Activated CD8-positive, alpha-beta T cell treated with anti-CD3 and anti-CD28 coated beads, Interleukin-2, amount 10 ng/mL, durations not matched to agents 7 days and 5 days (primary cell): ENCODE measurements at places on chromosomes 6 and 20. TPM values are rescaled to one million over a fixed set of nuclear protein-coding genes. Genes with fewer than 3 reads are reported as not detected.

The RAET1G gene
- total RNA-seq: not detected

DNA sequence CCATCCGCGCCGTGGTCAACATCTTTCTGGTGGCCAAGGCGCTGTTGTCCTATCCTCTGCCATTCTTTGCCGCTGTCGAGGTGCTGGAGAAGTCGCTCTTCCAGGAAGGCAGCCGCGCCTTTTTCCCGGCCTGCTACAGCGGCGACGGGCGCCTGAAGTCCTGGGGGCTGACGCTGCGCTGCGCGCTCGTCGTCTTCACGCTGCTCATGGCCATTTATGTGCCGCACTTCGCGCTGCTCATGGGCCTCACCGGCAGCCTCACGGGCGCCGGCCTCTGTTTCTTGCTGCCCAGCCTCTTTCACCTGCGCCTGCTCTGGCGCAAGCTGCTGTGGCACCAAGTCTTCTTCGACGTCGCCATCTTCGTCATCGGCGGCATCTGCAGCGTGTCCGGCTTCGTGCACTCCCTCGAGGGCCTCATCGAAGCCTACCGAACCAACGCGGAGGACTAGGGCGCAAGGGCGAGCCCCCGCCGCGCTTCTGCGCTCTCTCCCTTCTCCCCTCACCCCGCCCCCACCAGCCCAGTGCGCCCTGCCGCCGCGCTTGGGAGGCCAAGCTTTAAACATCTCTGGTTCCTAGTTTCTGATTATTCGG is 4.0 kb downstream of the SLC32A1 start:
- H3K27ac ChIP-seq: peak overlapping the region; percentile 69
- peak overlapping the region; percentile 47 for H3K4me3 ChIP-seq
- DNase-seq: no peak
- H3K27me3 ChIP-seq: peaks cover 91% of the 10 kb centered on the region
- H3K4me1 ChIP-seq: peaks cover 55% of the 10 kb centered on the region
- H3K36me3 ChIP-seq: peaks cover 23% of the 10 kb centered on the region

DNA sequence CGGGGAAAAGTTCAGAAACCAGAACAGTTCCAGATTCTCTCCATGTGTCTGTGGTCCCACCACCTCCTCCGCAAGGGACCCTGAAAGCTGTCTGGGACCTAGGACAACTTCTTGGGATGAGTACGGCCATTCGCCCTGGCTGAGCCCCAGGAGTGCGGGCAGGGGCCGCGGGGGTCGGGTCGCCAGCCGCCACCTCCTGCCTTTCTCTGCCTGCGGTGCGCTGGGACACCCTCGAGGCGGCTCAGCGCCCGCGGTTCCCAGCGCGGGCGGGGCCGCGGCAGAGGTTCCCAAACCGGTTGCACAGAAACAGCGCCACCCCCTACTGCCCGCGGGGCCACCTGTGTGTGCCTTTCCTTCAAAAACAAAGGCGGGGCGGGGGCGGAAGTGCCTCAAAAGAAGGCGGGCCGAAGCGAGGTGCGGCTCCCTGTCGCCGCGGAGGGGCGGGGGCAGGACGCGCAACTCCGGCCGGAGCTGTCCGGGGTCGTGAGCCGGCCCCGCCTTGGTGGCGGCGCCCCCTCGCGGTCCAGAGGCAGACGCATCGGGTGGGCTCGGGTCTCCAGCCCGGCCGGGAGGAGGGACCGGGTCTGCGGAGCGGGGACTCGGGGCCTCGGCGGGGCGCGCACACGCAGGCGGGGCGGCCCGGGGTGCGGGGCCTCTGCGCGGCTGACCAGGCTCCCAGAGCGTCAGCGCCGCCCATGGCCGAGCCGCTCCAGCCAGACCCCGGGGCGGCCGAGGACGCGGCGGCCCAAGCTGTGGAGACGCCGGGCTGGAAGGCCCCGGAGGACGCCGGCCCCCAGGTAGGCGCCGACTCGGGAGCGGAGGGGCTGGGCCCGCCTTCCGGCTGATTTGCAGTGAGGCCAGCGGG is at the start of gene HEBP2:
TSS of gene HEBP2 (plus strand) at position 423 of the 865 bp plus-strand sequence. CDS start at position 696, 273 bp downstream.
- peak within 1 kb of the TSS; percentile 79 for H3K27ac ChIP-seq
- H3K4me3 ChIP-seq: peak within 1 kb of the TSS; percentile 84
- H3K27me3 ChIP-seq: peaks cover 8% of the 10 kb centered on the region
- peaks cover 30% of the 10 kb centered on the region for H3K36me3 ChIP-seq

DNA sequence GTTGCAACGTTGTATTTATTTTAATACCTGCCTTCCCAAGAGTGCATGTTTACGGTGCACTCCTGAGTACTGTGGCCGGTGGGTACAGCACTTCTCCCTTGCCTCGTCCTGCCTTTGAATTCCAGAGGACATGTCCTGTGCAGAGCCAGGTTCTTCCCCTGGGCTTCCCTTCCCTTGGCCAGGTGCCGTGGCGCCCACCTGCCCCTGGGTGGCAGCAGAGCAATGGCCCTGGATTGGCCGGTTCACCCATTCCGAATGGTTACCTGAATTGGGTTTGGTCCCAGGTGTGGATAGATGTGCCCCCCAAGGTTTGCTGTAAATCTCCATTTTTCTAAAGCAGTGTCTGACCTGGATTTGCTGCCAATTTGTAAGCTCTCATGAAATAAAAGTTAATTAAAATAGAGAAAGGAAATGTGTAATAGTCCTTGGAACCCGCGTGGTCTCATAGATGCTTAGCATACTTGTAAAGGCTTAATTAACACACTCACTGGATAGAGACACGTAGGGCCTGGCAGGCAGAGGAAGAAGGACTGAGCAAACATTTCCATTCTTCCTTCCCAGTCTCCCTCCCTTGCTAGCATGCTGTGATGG is 40.6 kb downstream of the DTD1 start:
- H3K4me3 ChIP-seq: no peak overlapping the region
- no peak overlapping the region for H3K27ac ChIP-seq
- H3K27me3 ChIP-seq: no peaks in the 10 kb centered on the region
- no peaks in the 10 kb centered on the region for H3K4me1 ChIP-seq

GRCh38 chr6:134634966-134635365 is 314.9 kb downstream of the ALDH8A1 start:
- no peak for DNase-seq
- H3K36me3 ChIP-seq: peaks cover 3% of the 10 kb centered on the region
- H3K4me1 ChIP-seq: peaks cover 20% of the 10 kb centered on the region
- no peak overlapping the region for H3K27ac ChIP-seq
- peaks cover 14% of the 10 kb centered on the region for H3K27me3 ChIP-seq
- no peak overlapping the region for H3K4me3 ChIP-seq

DNA sequence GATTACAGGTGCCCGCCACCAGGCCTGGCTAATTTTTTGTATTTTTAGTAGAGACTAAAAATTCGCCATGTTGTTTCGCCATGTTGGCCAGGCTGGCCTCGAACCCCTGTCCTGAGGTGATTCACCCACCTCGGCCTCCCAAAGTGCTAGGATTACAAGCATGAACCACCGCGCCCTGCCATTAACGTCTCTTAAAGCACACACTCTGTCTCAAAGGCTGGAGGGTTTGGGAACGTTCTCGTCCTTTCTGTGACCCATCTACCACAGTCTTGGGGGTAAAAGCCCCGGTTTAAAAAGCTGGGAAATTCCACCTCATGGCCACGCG is 57.8 kb upstream of the ARID1B start:
- H3K4me1 ChIP-seq: peaks cover 9% of the 10 kb centered on the region
- no peak overlapping the region for H3K27ac ChIP-seq
- H3K36me3 ChIP-seq: no peaks in the 10 kb centered on the region
- H3K4me3 ChIP-seq: peak overlapping the region; percentile 70
- DNase-seq: no peak
- peaks cover 10% of the 10 kb centered on the region for H3K27me3 ChIP-seq

The SASH1 gene
- not detected for total RNA-seq

The EMILIN3 gene
- not detected for total RNA-seq

- no peak overlapping the region for H3K27ac ChIP-seq
- H3K27me3 ChIP-seq: no peaks in the 10 kb centered on the region
- no peaks in the 10 kb centered on the region for H3K4me1 ChIP-seq
- no peaks in the 10 kb centered on the region for H3K36me3 ChIP-seq
- DNase-seq: no peak
- no peak overlapping the region for H3K4me3 ChIP-seq
These were observed 80.5 kb downstream of the PRSS35 start for GRCh38 chr6:83592770-83593394.

- H3K27me3 ChIP-seq: no peaks in the 10 kb centered on the region
- no peak overlapping the region for H3K4me3 ChIP-seq
- no peak overlapping the region for H3K27ac ChIP-seq
These were observed 131.4 kb downstream of the BTBD3 start for GRCh38 chr20:12049125-12049524.

The F13A1 gene
- not detected for total RNA-seq

The LY6G6C gene
- not detected for total RNA-seq

GRCh38 chr6:13500264-13500663 is 12.9 kb upstream of the GFOD1 start:
- H3K27ac ChIP-seq: no peak overlapping the region
- peaks cover 2% of the 10 kb centered on the region for H3K4me1 ChIP-seq
- H3K4me3 ChIP-seq: no peak overlapping the region
- no peaks in the 10 kb centered on the region for H3K36me3 ChIP-seq

DNA sequence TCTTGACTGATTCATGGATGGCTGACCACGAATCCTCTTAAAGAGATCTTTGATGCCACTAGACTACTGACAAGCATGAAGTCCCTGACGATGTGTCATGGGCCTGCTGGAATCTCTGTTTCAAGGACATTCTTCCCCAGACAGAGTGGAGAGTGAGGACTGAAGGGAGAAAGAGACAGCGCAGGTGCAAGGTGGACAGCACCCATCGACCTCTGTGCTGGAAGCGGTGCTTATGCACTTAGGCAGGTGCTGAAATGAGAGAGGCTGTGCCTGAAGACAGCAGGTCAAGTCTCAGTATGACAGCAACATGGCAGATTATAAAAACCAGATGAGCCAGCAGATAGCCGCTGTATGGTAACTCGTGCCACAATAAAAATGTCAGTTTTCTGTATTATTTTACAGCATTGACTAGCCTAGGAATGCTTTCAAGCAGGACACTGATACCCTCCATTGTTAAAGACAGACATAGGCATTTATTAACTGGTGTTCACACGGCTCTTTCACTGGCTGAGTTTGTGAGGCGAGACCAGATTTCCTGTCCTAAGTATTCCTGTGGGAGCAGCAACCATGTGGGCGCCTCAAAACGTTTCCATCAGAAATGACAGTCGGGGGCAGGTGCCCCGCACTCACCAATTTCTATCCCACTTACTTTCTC is 47.5 kb downstream of the FOXC1 start:
- no peak overlapping the region for H3K4me3 ChIP-seq
- no peaks in the 10 kb centered on the region for H3K27me3 ChIP-seq
- H3K36me3 ChIP-seq: no peaks in the 10 kb centered on the region
- peaks cover 7% of the 10 kb centered on the region for H3K4me1 ChIP-seq

GRCh38 chr6:41682497-41683272 is 44.4 kb downstream of the MDFI start:
- peaks cover 2% of the 10 kb centered on the region for H3K27me3 ChIP-seq
- H3K36me3 ChIP-seq: no peaks in the 10 kb centered on the region
- peak overlapping the region; percentile 63 for H3K27ac ChIP-seq
- DNase-seq: no peak
- peaks cover 17% of the 10 kb centered on the region for H3K4me1 ChIP-seq
- peak overlapping the region; percentile 68 for H3K4me3 ChIP-seq

GRCh38 chr6:83198486-83199172 is 5.5 kb downstream of the RWDD2A start:
- peaks cover 6% of the 10 kb centered on the region for H3K27me3 ChIP-seq
- H3K4me3 ChIP-seq: no peak overlapping the region
- peaks cover 6% of the 10 kb centered on the region for H3K4me1 ChIP-seq
- DNase-seq: no peak
